Amniotic epithelial cell (primary cell): ENCODE measurements at places on chromosomes 1 and 21.
A peak's percentile ranks its signal among the peaks of the same experiment; 100 is the strongest.

DNA sequence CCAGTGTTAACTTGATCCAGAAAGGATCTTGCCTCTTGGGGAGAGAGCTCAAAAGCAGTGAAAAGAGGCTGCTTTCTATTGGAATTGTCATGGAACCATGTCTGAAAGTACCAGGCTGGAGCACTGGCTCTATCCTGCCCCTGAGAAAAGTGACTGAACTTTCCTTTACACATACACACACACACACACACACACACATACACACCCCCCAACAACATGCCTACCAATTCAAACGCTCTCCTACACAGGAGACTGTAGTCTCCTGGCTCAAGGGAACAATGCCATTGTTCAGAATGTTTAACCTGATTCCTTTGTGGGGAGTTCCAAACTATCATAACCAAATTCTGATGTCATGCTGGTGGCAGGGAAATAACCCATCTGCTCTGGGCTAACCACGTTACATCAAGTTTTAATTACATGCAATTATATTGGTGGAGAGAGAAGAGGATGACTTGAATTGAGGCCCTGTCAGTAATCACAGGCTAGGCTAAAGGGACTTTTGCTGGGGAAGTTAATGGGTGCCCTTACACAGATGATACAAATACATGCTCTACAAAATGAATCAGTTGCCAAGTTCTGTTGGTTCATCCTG is 52.3 kb upstream of the DUSP10 start:
- no peak for DNase-seq

- DNase-seq, result peak; percentile 76
These were observed 4.5 kb upstream of the SRSF10 start for GRCh38 chr1:23984417-23985186.

- DNase-seq, result no peak
These were observed 46.2 kb upstream of the IVNS1ABP start for GRCh38 chr1:185363205-185363604.

GRCh38 chr21:34906401-34906800 is 142.7 kb downstream of the RUNX1 start:
- DNase-seq, result no peak

DNA sequence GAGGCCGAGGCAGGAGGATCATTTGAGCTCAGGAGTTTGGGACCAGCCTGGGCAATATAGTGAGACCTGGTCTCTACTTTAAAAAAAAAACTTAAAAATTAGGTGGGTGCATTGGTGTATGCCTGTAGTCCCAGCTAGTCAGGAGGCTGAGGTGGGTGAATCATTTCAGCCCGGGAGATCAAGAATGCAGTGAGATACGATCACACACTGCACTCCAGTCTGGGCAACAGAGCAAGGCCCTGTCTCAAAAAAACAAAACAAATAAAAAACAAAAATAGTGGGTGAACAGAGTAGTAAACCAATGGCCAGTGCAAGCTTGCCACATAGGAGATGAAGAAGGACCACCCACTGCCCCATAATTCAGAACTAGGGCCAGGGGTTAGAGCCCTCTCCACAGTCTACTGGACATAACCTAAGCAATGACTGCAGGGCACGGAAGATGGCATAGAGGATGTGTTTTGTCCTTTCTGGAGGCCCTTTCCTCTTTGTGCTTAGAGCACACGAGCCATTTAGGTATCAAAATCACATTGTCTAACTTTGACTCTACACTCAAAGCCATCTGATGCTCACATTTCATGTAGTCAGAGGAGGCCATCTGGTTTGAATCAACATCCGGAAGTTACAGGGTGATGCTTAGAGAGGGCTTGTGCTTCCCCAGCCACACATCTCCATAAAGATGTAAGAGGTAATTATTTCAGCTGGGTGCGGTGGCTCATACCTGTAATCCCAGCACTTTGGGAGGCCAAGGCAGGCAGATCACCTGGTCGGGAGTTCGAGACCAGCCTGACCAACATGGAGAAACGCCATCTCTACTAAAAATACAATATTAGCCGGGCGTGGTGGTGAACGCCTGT is 12.6 kb downstream of the CD2 start:
- no peak for DNase-seq

DNA sequence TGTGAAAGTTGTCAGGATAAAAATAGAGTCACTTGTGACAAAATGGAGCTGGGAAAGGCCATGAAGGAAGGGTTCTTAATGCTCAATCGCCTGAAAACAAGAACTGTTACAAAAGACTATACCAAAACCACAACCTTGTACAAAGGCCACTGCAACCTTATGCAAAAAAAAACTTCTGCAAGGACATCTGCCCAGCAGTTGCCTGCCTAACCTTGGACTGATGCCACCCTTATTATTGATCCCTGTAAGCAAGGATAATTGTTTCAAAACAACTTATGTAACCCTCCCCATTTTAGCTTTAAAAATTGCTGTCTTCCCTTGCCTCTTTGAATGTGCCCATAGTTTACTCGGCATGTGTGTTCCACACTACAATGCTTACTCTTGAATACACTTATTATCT is 5.7 kb downstream of the ALG14 start:
- DNase-seq, result no peak

GRCh38 chr21:22250355-22250754 is 1252.1 kb downstream of the NCAM2 start:
- no peak for DNase-seq

DNA sequence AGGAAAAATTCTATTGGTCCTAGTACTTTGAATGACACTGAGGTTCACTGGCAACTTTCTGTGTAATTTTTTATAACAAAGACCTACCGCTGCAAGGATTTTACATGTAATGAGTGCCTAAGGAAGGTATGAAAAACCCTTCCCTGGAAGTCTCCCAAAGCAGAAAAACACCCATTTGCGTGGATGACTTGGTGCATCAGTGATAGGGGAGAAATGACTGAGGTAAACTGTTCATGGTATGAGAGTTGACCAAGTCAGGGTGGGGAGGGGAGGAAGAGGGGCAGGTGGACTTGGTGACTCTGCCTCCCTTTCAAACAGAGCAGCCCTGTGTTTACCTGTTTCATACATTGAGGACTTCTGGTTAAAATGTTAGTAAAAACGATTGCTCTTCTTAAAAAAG is 78.8 kb upstream of the IPO9 start:
- no peak for DNase-seq

- DNase-seq, result peak; percentile 25
These were observed 59.9 kb downstream of the ZBTB17 start for GRCh38 chr1:15915991-15916390.

- DNase-seq, result peak; percentile 83
These were observed 94.0 kb upstream of the NGF start for GRCh38 chr1:115432061-115432460.

- DNase-seq, result no peak
These were observed 93.1 kb downstream of the UCHL5 start for GRCh38 chr1:192966073-192966472.

GRCh38 chr1:109994654-109995053 is 10.1 kb downstream of the AHCYL1 start:
- peak; percentile 32 for DNase-seq

GRCh38 chr1:45647248-45648021 is 23.6 kb upstream of the CCDC17 start:
- no peak for DNase-seq

DNA sequence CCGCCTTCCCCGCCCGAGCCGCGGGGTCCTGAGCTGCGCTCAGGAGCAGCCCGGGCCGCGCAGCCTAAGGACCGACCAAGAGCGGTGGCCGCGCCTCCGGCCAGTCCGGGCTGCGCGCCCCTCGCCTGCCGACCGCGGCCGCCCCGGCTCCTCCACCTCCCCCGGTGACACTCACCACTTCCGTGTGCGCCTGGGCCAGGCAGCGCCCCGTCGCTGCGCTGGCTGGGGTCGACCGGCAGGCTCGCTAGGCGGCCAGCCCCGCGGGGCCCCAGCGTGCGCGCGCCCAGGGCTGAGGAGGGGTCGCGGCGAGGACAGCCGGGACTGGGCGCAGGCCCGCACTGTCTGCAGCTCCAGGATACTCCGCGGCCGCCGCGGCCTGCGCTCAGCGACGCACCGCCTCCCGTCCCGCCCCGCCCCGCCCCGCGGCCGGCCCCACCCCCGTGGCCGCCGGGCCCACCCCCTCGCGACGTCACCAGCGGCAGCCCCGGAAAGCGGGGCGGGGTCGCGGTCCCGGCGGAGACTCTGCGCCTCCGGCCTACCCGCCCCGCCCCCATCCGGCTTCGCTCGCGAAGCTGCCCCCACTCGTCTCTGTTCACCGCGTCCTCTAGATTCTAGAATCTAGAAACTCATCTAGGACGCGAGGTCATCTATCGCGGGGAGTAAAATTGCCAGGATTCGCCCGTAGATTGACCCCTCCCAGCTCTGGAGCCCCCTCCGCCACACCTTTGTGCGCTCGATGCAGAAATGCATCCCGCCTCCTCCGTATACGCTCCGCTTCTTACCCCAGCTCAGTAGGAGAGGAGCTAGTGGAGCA is at the start of gene JAK1:
Gene JAK1 (minus strand): TSS at position 392 of the 814 bp plus-strand sequence. CDS start 80,285 bp downstream, outside the sequence.
- peak; percentile 67 for DNase-seq

- DNase-seq, result no peak
These were observed 183.1 kb downstream of the RHOU start for GRCh38 chr1:228918335-228918734.
